ENCODE measurements at places on chromosomes 11 and 22.

DNA sequence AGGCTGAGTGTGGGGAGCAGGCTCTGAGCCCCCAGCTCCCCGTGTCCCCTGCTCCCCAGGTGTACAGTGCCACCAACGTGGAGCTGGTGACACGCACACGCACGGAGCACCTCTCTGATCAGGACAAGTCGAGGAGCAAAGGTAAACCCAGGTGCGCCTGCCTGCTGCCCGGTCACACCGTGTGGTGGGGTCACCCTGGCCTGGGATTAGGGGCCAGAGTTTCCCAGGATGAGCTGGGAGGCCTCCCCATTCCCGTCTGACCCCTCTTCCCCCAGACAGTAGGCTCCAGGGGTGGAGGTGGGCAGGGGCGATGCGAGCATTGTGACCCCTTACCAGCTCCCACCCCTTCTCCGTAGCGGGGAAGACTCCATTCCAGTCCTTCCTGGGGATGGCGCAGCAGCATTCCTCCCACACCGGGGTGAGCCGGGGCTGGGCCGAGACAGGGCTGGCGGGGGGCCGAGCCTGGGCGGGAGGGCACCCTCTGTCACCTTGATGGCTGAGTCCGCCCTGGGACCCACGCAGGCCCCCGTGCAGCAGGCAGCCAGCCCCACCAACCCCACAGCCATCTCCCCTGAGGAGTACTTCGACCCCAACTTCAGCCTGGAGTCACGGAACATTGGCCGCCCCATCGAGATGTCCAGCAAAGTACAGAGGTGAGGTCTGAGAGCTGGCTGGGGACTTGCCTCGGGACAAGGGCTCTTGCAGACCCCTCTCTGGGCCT is 3.7 kb upstream of the SSH3 start:
- DNase-seq = no peak

GRCh38 chr11:43576320-43576802 is 104.2 kb upstream of the HSD17B12 start:
- peak; percentile 53 for DNase-seq

GRCh38 chr11:116981266-116981885 is 116.9 kb downstream of the SIK3 start:
- DNase-seq = peak; percentile 85

DNA sequence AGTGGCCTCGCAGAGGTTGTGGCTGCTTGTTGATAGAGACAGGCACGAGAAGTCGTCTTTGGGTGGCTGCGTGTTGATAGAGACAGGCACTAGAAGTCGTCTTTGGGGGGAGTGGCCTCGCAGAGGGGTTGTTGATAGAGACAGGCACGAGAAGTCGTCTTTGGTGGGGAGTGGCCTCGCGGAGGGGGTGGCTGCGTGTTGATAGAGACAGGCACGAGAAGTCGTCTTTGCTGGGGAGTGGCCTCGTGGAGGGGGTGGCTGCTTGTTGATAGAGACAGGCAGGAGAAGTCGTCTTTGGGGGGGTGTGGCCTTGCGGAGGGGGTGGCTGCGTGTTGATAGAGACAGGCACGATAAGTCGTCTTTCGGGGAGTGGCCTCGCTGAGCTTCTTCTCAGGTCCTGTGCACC is 328.8 kb downstream of the TBC1D22A start:
- DNase-seq = no peak

GRCh38 chr11:100687054-100687629 is at the start of gene ARHGAP42:
ARHGAP42 (plus strand) TSS chr11:100687288; CDS start chr11:100687679, 391 bp downstream.
- DNase-seq = peak; percentile 25

GRCh38 chr11:113907681-113908080 is 3.1 kb downstream of the HTR3B start:
- no peak for DNase-seq

- no peak for DNase-seq
Measured at GRCh38 chr11:88515002-88515401, 177.5 kb upstream of the CTSC start.

- peak; percentile 23 for DNase-seq
Measured at GRCh38 chr11:106156290-106156937, 79.0 kb downstream of the AASDHPPT start.

- DNase-seq = no peak
Measured at GRCh38 chr22:49010070-49010863, 817.4 kb downstream of the BRD1 start.

DNA sequence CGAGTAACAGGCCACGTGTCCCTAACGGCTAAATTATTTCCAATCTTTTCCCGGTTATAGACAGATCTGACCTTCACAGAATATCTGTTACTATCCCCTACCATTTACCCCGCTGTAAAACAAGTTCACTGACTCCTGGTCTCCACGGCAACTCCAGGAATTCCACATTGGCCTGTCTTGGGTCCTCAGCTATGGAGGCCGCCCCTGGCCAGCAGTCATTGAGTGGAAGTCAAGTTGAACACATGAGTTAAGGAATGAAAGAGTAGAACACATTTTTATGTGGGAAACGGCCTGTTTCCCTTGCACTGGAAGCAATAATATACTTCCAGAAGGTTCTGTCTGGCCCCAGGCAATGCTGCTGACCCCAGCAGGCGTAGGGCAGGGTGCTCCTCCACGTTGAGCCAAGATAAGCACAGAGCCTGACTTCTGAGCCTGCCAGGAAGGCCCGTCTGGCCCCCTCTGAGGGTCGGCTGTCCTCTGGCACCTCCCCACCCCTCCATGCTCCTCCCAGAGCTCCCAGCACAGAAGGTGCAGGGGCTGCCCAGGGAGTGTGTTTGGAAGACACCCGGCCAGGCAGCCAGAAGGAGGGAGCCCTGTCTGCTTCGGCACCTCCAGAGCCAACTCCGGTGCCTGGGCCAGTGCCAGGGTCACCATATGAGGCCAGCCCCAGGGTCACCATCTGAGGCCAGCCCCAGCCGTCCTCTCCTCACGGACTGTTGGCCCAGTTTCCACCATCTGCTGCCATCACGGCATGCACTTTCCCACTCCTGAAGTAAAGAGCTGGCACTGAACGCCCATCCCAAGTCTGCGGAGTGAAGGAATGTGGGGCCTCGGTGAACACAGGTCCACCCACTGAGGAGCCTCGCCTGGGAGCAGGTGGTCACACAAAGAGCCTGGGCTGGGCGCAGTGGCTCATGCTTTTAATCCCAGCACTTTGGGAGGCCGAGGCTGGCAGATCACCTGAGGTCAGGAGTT is 813.2 kb downstream of the BRD1 start:
- DNase-seq = no peak

GRCh38 chr11:6778518-6778917 is 4.3 kb upstream of the OR2AG1 start:
- peak; percentile 8 for DNase-seq

GRCh38 chr11:68018730-68019190 is 8.6 kb downstream of the ALDH3B1 start:
- no peak for DNase-seq

DNA sequence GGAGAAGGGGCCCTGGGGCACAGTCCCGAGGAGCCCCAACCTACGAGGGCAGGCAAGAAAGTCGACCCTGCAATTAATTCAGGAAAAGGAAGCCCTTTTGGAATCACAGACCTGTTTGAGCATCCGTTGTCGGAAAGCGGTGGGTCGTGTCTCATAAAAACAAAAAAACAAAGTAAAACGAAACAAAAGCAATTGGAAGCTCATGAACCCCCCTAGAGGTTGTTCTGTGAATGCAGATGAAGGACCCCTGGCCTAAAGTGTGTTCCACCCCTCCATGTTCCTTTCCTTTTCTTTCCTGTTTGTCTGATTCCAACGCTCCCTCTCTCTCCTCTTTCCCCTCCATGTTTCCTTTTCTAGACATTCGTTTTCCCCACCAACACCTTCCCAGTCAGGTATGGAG is 203.7 kb downstream of the GRIK4 start:
- DNase-seq = peak; percentile 6

GRCh38 chr11:31884080-31884479 is 73.0 kb upstream of the PAX6 start:
- no peak for DNase-seq

DNA sequence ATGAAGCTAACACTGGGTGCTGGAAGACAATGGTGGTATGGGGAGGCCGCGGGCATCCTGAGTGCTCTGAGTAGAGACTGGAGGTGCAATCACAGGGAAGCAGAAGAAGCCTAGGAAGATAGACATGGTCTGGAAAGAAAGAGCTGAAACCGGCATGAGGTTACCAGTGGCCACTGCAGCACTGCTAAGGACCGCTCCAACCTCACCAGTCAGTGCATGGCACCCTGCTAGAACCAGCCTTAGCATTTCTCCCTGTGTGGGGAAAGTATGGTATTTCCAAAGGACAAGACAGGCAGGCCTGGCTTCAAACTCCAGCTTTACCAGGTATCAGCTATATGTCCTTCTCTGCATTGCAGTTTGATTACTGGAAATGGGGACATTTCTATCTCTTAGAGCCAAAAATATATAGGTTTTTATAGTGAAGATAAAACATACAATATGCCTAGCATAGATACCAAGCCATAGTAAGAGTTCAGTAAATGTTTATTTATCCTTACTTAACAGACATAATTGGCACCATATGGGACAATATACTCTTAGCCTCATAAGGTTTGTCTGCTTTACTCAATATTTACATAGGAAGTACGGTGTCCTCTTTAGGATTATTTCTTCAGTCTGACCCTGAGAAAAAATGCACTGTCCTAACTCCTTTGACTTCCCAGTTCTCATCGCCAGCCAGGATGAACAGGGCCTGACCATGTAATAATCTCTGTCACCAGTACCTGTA is 231.1 kb downstream of the TENM4 start:
- DNase-seq = no peak

DNA sequence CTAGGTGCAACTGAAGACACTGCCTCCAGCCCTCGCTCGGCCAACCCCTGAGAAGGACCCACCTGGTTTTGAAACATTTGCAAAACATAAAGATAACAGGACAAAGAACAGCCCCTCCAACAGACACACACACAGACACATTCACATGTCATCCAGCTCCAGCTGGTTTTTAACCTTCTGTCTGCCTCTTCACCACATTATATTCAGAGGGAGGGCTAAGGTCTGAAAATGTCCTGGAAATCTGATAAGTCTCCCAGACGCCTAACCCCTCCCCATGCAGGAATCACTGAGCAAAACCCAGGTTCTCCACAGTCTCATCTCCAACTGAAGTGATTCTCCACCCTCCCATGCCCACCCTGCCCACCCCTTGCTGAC is 29.4 kb downstream of the PACSIN2 start:
- DNase-seq = no peak

- no peak for DNase-seq
Measured at GRCh38 chr11:30735946-30736345, 149.8 kb upstream of the MPPED2 start.

GRCh38 chr11:120702656-120703055 is 191.1 kb downstream of the GRIK4 start:
- DNase-seq = no peak

- peak; percentile 38 for DNase-seq
Measured at GRCh38 chr22:41619979-41620588, 759 bp downstream of the DESI1 start.

GRCh38 chr22:29817724-29818123 is 20.4 kb downstream of the ASCC2 start:
- DNase-seq = no peak

- no peak for DNase-seq
Measured at GRCh38 chr11:134678744-134679143, 266.7 kb upstream of the B3GAT1 start.

GRCh38 chr11:65204646-65205601 is 23.2 kb downstream of the CAPN1 start:
- peak; percentile 50 for DNase-seq

GRCh38 chr22:37809672-37810333 is 2.1 kb downstream of the GCAT start:
- no peak for DNase-seq

DNA sequence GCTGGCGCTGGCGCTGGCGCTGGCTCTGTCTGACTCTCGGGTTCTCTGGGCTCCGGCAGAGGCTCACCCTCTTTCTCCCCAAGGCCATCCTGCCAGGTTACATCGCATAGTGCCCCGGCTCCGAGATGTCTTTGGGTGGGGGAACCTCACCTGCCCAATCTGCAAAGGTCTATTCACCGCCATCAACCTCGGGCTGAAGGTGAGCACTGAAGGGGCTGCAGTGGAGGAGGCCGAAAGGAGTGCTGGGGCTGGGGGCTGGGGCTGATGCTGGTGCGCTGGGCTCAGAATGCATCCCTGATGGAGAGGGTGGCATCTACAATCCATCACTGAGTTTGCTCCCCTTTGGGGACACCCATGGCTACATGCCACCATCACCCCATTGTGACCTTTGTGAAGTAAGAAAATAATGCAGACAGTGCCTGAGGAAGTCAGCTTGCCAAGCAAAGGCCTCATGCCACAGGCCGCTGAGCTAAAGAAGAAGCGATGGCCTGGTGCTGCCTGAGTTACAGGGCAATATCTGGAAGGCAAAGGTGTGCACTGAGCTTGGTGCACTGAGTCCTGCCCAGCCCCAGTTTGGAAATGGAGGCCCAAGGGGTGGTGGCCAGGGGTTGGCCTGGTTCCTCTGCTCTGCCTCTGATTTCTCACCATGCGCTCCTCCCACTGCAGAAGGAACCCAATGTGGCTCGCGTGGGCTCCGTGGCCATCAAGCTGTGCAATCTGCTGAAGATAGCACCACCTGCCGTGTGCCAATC is 620 bp downstream of the SMPD1 start:
- DNase-seq = no peak

- DNase-seq = no peak
Measured at GRCh38 chr11:60338053-60338452, 11.0 kb downstream of the MS4A6E start.

- DNase-seq = no peak
Measured at GRCh38 chr11:28457481-28458065, 349.4 kb downstream of the METTL15 start.

DNA sequence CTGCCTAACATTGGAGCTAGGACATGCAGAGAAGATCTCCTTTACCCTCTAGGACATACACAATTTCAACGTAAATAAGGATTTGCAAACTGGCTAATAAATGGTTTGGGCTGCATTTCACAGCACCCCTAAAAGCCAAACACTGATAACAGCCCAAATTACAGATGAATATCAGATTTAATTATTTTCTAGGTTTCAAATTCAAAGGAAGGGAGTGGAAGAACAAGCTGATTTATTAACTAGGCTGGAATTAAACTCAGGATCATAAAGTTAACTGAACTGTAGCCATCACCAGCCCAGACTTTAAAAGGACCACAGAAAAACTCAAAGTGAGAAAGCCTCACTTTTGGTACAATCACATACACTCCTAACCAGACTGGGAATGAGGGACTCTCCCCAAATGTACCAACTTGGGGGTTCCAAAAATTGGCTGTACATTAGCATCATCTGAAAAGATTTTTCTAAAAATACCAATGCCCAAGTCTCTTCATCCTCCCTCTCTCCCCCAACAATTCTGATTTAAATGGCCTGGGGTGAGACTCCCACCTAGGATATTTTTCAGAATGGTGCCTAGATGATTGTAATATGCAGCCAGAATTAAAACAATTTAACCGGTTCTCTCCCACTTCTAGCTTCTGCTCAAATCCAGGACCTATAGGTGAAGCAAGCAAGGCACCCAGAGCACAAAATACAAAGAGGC is 43.5 kb downstream of the SYTL2 start:
- no peak for DNase-seq

- no peak for DNase-seq
Measured at GRCh38 chr22:22933100-22933806, 45.6 kb downstream of the IGLL5 start.

- no peak for DNase-seq
Measured at GRCh38 chr11:14242187-14242586, 116.8 kb downstream of the RRAS2 start.
